ENCODE measurements at places on chromosomes 13 and 19.
A peak's percentile ranks its signal among the peaks of the same experiment; 100 is the strongest.

GRCh38 chr13:61415058-61415721 is 459 bp downstream of the PCDH20 start:
- peak; percentile 74 for DNase-seq

GRCh38 chr13:21872795-21873194 is 201.9 kb downstream of the FGF9 start:
- no peak for DNase-seq

GRCh38 chr19:39525205-39525604 is 7.4 kb downstream of the EID2B start:
- DNase-seq = no peak

GRCh38 chr13:63773476-63773875 is 2357.8 kb upstream of the PCDH20 start:
- DNase-seq = no peak

DNA sequence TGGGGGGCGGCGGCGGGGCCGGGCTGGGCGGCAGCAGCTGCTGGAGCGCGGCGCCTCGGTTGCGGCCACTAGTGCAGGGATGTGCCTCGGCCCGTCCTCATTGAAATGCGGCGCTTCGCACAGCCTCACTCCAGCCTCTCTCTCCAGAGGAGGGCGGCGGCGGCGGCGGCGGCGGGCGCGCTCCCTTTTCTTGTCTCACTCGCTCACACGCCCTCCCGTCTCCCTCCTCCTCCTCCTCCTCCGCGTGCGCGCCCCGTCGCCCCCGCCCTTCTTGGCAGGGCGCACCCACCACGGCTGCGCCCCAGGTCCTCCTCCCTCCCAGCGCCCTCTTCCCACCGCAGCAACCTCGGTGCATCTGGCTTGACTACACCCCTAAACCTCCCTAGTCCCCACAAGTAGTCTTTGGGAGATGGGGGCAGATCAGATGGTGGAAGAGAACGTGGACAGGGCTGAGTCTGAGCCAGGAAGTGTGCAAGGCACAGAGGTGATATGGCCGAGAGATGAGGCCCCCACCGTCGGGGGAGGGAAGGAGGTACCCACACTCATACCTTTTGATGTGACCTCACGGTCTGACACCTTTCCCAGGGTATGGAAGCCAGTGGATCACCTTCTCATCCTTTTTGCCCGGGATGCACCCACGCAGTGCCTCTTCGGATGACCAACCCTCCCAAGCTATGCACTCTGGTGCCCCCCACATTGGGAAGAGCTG is at the start of gene DCLK1:
Gene DCLK1, minus strand, starts transcription at position 161 of the 709 bp plus-strand sequence.
- peak; percentile 75 for DNase-seq

- DNase-seq = no peak
Observed at GRCh38 chr19:29841209-29841558, 29.4 kb downstream of the CCNE1 start.

- no peak for DNase-seq
Observed at GRCh38 chr19:46890423-46891170, 29.8 kb downstream of the ARHGAP35 start.

- no peak for DNase-seq
Observed at GRCh38 chr13:109773276-109773675, 13.1 kb downstream of the IRS2 start.

DNA sequence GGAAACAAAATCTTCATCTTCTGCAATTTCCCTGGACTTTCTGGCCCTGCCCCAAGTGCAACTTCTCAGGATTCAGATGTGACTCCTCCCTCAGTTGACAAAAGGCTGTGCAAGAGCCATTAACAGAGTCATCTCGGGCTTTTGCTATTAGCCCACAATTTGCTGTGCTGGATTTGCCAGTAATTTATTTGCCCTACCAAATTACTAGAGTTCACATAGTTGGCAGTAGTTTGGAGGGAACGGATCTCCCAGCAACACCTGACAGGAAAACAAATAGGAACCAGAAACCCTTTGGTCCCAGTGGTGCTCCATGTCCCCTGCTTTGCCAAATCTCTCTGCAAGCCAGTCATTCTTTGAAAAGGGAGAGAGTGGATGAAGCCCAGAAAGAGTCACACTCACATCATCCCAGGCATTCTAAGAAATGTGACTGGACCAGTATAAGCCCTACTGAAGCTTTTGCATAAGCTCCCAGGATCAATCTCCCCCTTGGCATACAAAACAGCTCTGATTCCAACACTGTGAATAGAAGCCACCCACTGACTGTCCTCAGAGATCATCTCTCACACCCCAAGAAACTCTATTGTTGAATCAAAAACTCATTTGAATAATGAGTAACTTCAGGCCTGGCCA is 350.1 kb upstream of the NBEA start:
- DNase-seq = no peak

GRCh38 chr19:55552206-55552605 is 6.9 kb upstream of the SBK3 start:
- no peak for DNase-seq

- DNase-seq = no peak
Observed at GRCh38 chr13:26688286-26688685, 72.3 kb downstream of the GPR12 start.

GRCh38 chr13:59946944-59947343 is 216.8 kb downstream of the DIAPH3 start:
- DNase-seq = no peak

- DNase-seq = no peak
Observed at GRCh38 chr13:60112771-60113170, 51.0 kb downstream of the DIAPH3 start.

DNA sequence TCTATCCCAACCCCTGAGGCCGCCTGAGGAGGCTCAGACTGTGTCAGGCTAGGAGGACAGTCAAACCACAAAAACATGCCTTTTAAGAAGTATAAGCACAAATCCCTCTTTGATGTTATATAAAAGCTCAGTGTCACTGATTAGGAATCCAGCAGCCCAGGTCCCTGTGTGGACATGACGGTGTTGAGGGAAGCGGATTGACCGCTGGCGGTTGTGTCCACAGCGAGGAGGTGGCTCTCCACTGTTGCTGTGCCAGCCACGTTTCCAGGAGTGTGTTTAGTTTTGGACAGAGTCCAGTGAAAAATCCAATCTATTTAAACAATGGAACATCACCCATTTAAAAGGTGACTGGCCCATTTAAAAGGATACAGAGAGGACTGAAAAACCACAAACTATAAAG is 7.5 kb upstream of the GJA3 start:
- DNase-seq = no peak

DNA sequence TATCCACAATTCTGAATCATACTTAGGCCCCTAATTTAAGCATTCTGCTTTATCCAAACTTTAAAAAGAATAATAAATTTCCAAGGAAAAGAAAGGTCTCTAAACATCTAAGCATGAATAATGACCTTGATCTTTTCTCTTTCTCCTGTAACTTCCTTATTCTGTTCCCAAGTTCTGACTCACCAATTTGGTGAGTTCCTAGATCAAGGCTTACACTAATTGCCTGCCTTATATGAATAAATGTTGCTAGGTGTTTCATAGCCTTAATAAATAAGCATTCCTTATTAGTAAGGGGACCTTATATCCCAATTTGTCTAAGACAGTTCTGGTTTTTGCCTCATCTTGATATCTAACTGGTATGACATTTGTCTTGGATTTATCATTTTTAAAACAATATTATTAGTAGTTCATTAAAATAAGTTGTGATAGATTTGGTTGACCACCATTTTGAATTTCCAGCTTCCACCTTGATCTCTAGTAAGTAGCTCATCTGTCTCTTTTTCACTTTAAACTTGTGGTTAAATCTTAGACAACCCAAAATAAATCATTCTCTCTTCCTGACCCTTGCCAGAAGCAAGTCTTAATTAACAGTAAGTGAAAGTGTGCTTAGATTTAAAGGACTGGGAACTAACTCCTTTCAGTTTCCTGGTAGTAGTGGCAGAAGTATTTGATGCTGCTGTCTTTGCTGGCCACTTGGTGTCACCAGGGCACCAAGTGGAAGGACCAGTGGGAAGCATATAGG is 121.2 kb upstream of the MLNR start:
- DNase-seq = no peak

- no peak for DNase-seq
Observed at GRCh38 chr13:56886398-56886797, 254.3 kb upstream of the PRR20A start.

GRCh38 chr19:51274049-51274770 is 23.3 kb downstream of the SIGLECL1 start:
- no peak for DNase-seq

- no peak for DNase-seq
Observed at GRCh38 chr13:31733647-31734046, 5.7 kb upstream of the RXFP2 start.

DNA sequence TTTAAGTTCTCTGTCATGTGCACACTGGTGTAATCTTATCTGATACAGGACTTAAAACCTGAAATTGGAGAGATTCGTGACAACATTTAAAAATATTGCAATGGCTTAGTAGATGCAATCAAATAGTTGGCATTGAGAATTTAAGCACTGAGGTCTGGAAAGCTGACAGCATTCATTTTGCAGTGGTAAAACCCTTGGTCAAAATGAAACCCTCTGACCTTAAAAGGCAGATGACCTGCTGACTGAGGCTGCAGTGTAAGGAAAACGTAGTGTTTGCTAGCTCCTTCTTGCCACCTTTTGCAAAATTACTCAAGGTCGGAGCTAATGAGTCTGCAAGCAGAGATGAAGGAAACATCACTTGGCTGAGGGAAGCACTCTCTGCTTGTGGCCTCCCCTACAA is 150.6 kb downstream of the KCTD12 start:
- no peak for DNase-seq

DNA sequence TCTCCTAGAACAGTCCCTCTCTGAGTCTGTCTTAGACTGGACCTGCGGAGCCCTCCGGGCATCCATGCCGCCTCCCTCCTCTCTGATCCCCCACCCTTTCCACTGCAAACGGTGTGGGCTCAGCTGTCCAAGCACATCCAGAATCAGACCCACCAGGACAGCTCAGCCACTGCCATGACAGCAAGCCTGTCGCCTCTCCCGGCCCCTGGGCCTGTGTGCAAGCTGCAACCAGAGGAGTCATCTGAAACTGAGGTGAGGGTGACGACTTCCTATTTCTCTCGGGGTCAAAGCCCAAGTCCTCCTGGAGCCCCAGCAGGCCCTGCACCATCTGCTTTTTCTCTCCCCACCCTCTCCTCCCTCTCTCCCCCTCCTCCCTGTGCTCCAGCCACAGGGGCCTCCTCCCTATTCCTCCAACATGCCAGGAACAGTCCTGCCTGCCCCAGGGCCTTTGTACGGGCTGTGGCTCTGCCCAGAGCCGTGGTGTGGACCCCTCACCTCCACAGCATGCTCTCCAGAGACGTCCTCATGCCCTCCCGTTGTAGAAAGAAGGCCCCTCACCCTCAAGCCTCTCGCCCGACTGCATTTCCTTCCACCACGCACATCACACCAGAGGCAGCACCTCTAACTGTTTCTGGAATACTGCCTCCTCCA is 23.5 kb upstream of the MYDGF start:
- no peak for DNase-seq

- no peak for DNase-seq
Observed at GRCh38 chr13:105678072-105678471, 857.4 kb downstream of the EFNB2 start.

DNA sequence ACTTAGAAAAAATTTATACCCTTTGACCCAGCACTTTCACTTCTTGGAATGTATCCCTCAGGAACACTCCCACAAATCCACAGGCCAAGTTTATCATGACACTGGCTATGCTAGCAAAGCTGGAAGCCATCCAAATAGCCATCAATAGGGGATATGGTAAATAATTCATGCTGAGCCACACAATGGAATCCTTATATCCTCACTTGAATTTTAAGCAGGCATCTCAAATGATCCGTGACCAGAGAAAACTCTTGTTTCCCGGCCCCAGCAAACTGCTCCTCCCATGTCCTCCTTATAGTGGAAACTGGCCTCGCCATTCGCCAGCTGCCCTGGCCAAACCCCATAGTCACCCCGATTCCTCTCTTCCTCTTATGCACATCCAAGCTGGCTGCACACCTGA is 37.6 kb downstream of the GRIK5 start:
- no peak for DNase-seq

- DNase-seq = no peak
Observed at GRCh38 chr13:30791354-30792001, 56.1 kb downstream of the ALOX5AP start.

DNA sequence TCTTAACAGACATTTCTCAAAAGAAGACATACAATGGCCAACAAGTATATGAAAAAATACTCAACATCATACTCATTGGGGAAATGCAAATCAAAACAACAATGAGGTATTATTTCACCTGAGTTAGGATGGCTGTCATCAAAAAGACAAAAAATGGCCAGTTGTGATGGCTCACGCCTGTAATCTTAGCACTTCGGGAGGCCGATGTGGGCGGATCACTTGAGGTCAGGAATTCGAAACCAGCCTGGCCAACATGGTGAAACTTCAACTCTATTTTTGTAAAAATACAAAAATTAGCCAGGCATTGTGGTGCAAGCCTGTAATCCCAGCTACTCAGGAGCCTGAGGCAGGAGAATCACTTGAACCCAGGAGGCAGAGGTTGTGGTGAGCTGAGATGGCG is 22.0 kb downstream of the CEACAM16 start:
- no peak for DNase-seq

- no peak for DNase-seq
Observed at GRCh38 chr19:48833977-48834376, 2.3 kb downstream of the HSD17B14 start.

DNA sequence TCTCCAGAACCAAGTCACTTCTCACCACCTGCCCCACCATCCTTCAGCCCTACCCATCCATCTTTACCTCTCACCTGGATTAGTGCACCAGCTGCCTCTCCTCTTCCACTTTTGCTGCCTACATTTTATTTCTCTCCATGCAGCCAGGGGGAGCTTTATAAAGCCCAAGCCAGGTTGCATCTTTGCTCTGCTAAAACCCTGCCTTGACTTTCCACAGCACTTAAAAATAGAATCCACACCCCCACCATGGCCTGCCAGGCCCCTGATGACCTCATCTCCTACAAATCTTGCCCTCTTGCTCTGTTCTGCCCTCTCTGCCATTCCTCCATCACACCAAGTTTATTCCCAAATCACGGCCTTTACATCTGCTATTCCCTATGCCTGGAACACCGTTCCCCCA is 1.8 kb downstream of the HOOK2 start:
- DNase-seq = no peak

GRCh38 chr19:40560092-40560507 is 16.6 kb upstream of the SHKBP1 start:
- DNase-seq = no peak

GRCh38 chr19:19057720-19058119 is 6.1 kb upstream of the SLC25A42 start:
- DNase-seq = no peak

DNA sequence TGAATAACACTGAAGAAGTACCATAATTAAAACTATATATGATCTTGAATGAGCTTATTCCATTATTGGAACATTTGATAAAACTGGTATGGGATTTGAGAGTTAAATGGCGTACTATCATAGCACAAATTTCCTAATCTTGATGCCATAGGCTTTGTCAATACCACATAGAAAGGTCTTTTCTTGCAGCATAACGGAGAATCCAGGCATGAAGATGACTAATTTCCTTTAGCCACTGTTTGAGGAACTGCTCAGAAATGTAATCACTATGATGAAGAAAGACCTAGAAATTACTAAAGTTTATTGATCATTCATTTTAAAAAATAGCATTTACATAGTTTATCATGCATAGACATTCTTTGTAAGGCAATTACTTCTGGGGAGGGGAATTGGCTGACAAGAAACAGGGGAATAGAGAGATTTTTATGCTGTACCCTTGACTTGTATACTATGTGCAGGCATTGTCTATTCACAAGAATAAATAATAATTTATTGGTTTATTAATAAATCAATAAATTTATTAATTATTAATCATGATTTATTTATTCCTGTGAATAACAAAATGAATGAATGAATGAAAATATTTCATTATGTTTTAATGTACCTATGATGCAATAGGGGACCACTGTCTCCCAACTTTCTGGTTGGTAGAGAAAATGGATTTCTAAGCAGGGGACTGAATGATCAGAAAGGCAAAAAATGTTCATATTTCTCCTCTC is 2676.6 kb downstream of the PCDH9 start:
- DNase-seq = no peak

GRCh38 chr19:15675560-15675959 is 2.7 kb downstream of the CYP4F12 start:
- no peak for DNase-seq
